ENCODE measurements at places on chromosomes 5 and 9.

DNA sequence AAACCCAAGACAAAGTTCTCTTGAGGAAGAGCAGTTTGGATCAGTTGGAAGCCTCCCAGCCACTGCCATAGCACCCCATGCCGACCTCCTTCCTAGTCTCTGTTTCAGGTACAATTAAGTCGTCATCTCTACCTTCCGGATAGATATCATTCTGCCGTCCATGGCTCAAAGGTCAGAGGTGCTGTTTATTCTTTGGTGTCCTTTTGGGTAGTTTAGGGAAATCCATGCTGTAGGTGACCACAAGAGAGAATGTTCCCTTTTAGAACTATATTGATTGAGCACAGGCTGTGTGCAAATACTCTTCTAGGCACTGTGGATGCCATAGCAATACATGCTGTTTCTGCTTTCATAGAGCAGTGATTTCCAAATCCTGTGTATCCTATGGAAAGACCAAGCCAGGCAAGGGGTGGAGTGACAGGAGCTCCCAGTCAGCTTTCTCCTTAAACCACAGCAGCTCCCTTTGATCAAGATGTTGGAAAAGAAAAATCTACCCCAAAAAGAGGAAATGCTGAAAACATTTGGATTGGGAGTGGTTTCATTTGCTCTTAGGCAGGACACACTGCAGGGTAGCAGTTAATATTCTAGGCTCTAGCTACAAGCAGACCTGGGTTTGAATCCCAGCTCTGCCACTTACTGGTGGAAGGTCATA is 127.9 kb downstream of the PALM2AKAP2 start:
- no peak for DNase-seq

DNA sequence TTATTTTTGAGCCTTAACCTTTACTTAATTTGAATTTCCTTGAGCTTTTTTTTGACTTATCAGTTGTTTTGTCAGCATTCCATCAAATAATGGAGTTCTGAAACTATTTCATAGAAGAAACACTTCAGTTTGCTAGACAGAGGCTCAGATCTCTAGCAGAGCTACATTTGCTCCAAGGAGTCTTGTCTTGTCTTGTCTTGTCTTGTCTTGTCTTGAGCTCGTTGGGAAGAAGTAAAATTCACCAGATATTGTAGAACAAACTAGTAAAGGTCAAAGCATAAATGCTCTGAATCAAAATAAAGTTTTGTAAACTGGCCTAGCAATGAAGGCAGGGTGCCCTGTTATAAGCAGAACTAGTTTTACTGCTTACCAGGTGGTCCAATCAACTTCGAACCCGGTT is 33.5 kb downstream of the RAB24 start:
- DNase-seq: no peak

GRCh38 chr5:131262953-131263541 is 806 bp upstream of the CDC42SE2 start:
- DNase-seq: no peak

- no peak for DNase-seq
Measured at GRCh38 chr5:149611326-149611725, 30.0 kb downstream of the ARHGEF37 start.

- DNase-seq: no peak
Measured at GRCh38 chr5:121748686-121749085, 103.0 kb upstream of the FTMT start.

DNA sequence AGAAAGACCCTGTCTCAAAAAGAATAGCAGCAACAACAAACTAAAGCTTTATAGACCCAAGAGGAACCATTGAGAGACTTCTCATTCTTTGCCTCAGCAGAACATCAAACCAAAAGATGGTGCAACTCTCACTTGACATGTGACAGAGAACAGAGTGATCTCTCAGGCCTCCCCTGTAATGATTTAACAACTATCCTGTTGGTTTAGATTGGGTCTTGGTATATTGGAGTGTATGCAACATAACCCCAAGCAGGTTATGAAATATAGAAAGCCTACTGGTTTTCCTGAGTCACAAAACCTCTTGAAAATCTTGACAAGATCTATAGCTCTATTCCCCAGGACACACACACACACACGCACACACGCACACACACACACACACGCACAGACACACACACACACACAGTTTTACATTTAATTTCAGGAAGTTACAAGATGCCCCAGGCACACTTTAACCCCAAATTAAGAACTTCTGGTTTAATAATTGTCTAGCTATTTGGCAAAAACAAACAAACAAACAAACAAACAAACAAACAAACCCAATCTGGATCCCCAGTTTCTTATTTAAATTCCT is 6.5 kb upstream of the FGF1 start:
- no peak for DNase-seq

GRCh38 chr5:149223081-149223848 is 48.4 kb upstream of the AFAP1L1 start:
- DNase-seq: no peak

DNA sequence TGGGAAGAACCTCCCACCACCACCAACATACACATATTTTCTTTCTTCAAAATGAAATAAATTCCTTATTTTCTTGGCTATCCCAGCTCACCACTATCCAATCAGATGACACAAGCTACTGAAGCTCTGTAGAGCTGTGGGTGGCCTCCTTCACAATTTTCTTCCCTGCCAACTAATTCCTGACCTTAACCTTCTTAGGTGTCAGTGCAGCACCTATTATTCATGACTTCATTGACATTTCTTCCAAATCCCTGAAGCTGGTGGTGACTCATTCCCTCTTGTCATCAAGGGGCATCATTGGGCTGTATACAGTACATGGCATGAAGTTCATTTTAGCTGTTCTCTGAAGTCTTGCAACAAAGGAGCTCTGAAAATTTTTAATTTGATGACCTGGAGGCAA is 42.0 kb upstream of the ADRA1B start:
- no peak for DNase-seq

GRCh38 chr9:18127499-18127875 is 346.5 kb upstream of the ADAMTSL1 start:
- DNase-seq: no peak

GRCh38 chr9:121895818-121896544 is 197.1 kb downstream of the TTLL11 start:
- DNase-seq: no peak

- DNase-seq: no peak
Measured at GRCh38 chr9:131530546-131530919, 530 bp downstream of the UCK1 start.

GRCh38 chr9:74630228-74630627 is 133.1 kb downstream of the RORB start:
- DNase-seq: no peak

- DNase-seq: no peak
Measured at GRCh38 chr9:121053544-121053943, 3.5 kb upstream of the C5 start.

DNA sequence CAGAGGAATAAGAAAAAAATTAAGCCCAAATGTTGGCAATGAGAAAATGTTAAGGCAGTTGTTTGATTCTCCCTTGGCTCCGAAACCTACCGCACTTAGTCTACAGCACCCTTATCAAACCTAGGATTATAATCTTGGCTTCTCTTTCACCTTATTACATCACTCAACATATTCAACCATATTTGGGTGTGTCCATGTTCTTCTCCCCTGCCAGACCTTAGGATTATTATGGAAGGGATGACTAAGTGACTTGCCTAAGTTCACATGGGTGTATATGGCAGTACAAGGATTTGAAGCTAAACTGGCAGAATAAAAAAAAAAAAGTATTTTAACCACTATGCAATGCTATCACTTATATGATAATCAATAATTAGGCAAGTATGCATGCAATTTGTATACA is 76.4 kb downstream of the PLK2 start:
- no peak for DNase-seq

- DNase-seq: no peak
Measured at GRCh38 chr5:12623408-12623807, 719.2 kb upstream of the CTNND2 start.

DNA sequence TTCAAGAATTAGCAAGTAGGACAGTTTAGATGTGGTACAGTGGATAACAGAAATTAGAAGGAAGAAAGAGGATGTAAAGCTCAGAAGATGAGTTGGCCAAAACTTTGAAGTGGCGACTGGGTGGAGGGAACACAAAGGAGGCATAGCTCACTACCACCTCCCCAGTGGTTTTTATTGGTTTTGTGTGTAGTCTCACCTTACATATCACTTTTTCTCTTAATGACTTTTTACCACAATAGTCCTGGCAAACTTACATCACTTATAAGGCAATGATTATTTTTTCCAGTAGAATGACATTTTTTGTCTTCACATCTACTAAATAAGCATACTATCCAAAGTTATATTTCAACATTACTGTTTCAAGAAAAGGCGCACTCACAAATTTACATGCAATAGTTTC is 49.2 kb upstream of the FBN2 start:
- DNase-seq: no peak

DNA sequence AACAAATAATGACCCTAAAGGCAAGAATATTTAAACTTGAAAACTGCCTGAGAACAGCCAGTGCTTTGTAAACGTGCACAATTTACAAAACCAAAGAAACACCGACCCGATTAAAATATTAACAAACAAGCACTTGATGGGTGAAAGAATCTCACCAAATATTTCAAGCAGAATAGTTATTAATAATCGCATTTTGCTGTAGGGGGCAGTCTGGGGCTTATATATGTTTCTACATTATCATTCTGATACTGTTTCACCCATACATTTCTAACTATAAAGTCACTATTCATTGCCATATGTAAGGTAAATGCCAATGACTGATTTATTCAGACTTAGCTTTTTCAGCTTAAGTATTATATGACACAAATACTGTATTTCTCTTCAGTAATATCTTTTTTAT is 37.7 kb downstream of the UBAP2 start:
- no peak for DNase-seq

GRCh38 chr5:7667216-7667767 is 183.6 kb downstream of the CFAP90 start:
- no peak for DNase-seq

DNA sequence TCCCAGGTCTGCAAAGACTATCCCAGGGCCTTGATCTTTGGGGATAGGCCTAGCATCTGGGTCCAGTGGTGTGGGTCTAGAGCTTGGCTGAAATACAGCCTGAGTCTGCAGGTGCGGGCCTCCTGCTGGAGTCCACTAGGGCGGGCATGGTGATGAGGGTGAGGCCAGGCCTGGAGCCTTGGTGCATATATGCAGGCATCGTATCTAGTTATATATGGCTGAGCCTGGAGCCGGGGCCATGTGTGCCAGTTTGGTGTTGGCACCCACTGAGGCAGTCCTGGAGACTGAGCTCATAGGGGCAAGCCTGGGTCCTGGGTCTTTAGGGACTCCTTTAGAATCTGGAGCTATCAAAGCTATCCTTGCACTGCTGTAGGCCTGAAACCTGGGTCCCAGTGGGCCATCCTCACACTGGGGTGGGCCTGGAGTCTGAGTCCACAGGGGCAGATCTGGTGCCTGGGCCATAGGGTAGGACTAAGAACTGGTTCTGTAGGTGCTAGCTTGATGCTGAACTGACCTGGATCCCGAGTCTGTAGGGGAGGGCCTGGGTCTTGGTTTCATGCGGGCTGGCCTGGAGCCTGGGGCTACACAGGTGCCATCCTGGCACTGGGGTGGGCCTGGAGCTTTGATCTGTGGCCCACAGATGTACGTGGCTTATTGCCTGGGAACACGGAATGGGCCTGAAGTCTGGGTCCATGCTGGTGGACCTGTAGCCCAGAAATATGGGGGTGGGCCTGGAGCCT is 346.5 kb upstream of the MEF2C start:
- DNase-seq: no peak

- no peak for DNase-seq
Measured at GRCh38 chr5:14668181-14668591, 3.7 kb downstream of the OTULIN start.

GRCh38 chr5:135951257-135951656 is 3.5 kb downstream of the LECT2 start:
- no peak for DNase-seq

GRCh38 chr9:11653867-11654266 is 1039.3 kb upstream of the TYRP1 start:
- DNase-seq: no peak

DNA sequence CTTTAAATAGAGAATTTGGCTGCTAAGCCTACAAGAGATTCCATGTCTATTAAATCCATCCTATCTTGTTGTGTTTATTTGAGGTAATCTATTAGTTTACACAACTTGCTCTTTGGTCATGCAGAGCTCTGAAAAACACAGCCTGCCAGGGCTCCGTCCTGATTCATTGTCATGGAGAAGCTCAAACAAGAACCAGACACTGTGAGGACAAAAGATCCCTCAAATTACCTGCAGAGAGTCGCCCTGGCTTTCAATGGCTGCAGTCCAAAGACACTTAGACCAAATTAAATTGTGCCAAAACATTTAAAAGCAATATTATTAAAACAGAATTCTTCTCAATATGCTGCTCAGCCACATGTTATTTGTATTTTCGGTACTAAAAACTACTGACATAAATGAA is 60.1 kb downstream of the CDH18 start:
- no peak for DNase-seq

DNA sequence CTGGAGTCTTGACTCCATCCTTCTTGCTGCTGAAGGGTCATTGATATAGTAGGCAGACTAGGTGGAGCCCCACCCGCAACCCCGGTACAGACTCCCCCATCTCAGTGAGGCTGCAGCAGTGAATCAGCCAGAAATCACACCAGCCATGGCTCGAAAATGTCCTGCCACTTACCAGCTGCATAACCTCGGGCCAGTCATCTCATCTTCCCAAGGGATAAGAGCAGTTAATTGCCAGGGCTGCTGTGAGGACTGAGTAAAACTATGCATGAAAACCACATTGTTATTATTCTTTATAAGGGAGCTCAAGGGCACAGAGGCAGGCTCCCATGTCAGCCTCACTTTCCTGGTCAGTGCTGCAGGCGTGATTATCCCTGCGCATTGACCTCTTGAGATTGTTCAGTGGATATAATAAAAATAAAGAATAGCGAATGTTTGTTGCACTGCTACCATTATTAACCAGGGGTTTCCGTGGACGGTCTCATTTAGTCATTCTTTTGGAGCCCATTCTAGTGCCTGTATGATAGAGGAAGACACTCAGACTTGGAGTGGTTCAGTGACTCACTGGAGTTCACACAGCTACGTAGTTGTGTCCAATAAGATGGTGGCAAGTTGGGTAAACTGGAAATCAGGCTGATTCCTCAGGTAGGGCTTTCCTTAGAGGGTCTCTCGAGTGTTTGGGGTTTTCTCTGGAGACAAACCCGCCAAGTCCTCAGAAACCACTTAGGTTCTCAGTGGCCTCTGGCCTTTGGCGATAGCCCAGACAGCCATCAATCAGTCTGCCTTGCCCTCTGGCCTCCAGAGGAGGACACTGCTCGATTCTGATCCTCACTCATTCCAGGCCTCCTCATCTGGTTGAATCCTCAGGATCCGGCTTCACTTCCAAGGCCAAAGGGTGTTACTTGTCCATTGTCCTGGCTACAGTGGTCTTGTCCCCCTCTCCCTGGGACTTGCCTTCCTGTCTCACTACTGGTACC is 39.9 kb downstream of the COL15A1 start:
- no peak for DNase-seq
